Activated T-cell treated with anti-CD3 and anti-CD28 coated beads, Interleukin-2, amount 50 U/mL, for 1 hour (primary cell): ENCODE measurements at places on chromosomes 4 and X.
A peak's percentile ranks its signal among the peaks of the same experiment; 100 is the strongest.

- no peak for DNase-seq
Observed at GRCh38 chr4:10305816-10306215, 151.4 kb downstream of the ZNF518B start.

GRCh38 chr4:122917731-122918130 lies 4.7 kb downstream of the NUDT6 start:
- DNase-seq, result no peak

DNA sequence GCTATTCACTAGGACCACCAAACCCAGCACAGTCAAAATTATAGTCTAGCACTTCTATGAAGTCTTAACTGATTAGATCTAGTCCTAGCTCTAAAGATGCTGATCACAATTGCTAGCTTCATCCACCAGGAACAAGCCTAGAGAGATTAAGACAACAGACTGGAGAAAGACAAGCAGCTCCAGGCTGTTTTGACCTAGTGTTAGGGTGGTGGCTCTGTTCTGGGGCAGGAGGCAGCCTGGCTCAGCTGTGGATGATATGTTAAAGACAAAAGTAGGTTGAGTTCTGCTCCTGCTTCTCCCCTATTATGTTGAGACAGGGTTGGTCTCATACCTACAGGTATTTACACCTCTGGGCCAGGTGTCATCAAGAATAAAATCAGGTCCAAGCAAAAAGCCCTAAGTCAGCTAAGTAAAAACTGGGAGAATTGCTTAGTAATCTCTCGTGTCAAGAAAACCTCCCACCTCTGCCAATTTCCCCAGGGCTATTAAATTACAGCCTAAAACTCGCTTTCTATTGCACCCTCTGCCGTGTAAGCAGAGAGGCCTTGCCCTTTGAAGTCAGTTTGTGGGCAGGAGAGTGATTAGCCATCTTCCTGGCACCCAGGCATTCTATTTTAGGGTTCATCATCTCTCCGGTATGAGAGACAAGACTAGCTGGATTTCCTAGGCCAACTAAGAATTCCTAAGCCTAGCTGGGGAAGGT lies 39.9 kb downstream of the RAB40AL start:
- DNase-seq, result no peak

GRCh38 chrX:141619336-141619735 lies 29.8 kb downstream of the SPANXA2 start:
- no peak for DNase-seq

DNA sequence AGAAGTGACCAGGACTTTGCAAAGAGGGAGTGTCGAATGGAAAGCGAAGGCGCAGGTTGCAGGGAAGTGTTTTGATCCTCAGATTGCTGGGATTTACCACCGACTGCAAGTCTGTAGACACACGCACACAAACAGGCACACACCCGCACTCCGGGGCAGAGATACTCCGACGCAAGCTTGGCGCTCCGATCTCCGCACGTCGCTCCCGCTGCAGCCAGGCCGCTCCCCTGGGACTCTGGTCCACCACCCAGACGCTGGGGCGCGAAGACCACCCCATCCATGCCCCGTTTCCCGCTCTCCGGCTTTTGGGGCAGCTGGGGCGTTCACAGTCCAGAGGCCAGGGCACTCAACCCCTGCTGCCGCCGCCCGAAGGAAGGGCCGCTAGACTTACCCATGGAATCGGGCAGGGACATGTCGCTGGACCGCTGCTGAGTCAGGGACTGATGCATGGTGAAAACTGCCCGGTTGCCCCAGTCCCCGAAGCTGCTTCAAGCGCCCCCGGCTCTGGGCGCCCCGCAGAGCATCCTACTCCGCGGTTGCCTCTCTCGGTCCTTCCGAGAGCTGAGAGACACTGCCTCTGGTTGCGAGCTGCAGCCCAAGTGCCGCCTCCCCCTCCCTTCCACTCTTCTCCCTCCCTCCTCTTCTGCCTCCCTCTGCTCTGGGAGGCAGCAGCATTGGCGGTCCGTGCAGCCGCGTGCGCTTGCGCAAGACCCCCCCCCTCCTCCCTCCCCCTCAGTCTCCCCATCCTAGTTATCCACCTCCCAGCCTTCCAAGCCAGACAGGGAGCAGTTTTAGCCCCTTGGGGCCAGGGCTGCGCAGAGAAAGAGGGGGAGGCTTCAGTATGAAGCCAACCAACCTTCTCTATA lies at the start of gene TMEM255A:
TMEM255A (minus strand) TSS at position 601 of the 866 bp plus-strand sequence; CDS start at position 449, 152 bp downstream.
- DNase-seq, result peak; percentile 22

- no peak for DNase-seq
Observed at GRCh38 chrX:74578137-74578536, 36.3 kb downstream of the RLIM start.

GRCh38 chrX:20130357-20130756 lies 11.3 kb downstream of the EIF1AX start:
- DNase-seq, result no peak

GRCh38 chrX:53992589-53992988 lies 51.7 kb downstream of the PHF8 start:
- DNase-seq, result no peak

DNA sequence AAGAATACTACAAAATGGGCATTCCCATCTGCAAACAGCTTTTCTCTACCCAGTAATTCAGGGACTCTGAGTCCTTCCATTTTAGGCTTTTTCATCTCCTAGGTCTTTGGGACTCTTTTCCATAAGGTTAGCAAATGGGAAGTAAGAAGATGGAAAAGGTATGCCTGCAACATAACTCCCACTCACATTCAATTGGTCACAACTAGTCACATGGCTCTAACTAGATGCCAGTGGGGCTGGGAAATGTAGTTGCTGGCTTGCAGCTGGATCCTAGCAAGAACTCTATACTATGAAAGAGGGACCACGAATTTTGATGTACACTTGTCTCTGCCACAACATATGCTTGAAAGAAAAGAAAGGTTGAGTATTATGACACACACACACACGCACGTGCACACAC lies 954.9 kb upstream of the FTHL17 start:
- no peak for DNase-seq

- DNase-seq, result no peak
Observed at GRCh38 chr4:176303938-176304337, 15.8 kb upstream of the SPCS3 start.

- no peak for DNase-seq
Observed at GRCh38 chr4:23001478-23001877, 308.7 kb downstream of the GBA3 start.

DNA sequence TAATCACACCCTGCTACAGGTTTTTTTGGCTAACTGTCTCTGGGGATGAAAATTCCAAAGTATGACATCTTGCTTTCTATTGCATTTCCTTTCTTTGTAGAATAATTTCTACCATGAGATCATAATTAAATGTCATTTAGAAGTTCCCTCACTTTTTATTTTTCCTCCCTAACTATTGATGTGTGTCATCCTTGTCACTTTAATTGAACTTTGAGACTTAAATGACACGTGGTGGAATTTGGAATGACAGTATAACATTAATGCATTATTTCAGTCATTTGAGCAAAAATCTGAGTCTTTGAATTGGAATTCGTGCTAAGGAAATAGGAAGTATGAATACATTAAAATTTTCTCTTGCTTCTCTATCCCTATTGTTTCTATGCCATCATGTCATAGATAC lies 745.4 kb downstream of the PDHA2 start:
- DNase-seq, result no peak

DNA sequence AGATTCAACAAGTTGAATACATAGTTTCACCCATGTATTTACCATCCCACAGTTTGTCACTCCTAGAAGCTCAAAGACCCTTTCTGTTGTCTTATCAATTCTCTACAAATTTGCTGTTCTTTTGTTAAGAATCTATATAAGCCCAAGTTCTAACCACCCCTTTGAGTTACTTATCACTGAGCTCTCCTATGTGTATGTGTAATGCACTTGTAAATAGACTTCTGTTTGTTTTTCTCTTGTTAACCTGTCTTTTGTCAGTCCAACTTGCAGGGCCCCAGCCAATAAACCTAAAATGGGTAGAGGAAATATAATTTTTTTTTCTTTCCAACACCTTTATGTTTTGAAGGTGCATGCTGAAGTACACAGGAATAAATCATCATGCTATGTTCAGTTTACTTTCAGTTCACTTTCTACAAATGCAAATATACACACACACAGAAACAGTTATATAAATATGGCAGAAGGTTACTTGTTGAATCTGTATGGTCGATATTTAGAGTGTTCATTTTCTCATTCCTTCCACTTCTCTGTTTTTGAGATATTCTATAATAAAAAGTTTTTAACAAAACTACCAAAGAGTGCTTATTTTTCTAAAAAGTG lies 22.3 kb upstream of the CLOCK start:
- no peak for DNase-seq

GRCh38 chrX:40262157-40263013 lies 164.6 kb upstream of the BCOR start:
- DNase-seq, result no peak

- DNase-seq, result no peak
Observed at GRCh38 chr4:88583631-88584470, 8.4 kb upstream of the HERC3 start.

- peak; percentile 51 for DNase-seq
Observed at GRCh38 chrX:40644821-40645358, 2.5 kb downstream of the CXorf38 start.

- no peak for DNase-seq
Observed at GRCh38 chr4:150002561-150002960, 75.7 kb upstream of the DCLK2 start.

DNA sequence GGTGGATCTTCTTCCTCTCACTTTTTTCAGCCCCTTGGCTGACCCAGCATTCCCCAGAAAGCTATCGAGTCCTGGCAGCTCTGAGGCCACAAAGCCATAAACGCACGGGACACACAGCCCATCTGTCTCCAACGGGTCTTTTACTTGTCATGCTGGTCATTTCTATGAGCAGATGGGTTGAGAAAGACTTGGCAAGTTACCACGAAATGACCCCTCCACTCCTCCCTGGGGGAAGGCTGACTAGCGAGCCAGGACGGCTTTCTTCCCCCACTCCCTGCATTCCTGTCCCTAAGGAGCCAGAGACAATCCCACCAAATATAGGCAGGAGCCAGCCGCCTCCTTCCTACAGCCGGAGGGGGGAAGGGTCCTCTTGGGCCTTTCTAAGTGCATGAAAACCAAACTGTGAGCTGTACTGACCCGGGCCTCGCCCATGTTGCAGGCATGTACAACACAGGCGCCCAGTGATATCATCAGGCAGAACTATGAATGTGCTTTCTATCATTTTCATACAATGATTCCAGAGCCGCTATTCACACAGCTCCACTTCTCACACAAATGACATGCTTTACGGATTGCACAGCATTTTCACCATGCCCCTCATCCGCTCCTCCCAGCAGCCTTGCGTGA lies 28.6 kb downstream of the AFAP1 start:
- no peak for DNase-seq

DNA sequence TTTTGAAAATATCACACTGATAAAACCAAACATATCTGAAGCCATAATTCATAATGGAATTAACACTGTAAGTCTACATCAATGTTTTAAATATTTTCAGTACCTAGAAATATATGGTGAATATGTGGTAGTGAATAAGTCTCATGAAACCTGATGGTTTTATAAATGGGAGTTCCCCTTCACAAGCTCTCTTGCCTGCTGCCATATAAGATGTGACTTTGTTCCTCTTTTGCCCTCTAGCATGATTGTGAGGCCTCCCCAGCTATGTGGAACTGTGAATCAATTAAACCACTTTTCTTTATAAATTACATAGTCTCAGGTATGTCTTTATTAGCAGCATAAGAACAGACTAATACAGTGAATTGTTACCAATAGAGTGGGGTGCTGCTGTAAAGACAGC lies 536.8 kb upstream of the GALNT7 start:
- no peak for DNase-seq

DNA sequence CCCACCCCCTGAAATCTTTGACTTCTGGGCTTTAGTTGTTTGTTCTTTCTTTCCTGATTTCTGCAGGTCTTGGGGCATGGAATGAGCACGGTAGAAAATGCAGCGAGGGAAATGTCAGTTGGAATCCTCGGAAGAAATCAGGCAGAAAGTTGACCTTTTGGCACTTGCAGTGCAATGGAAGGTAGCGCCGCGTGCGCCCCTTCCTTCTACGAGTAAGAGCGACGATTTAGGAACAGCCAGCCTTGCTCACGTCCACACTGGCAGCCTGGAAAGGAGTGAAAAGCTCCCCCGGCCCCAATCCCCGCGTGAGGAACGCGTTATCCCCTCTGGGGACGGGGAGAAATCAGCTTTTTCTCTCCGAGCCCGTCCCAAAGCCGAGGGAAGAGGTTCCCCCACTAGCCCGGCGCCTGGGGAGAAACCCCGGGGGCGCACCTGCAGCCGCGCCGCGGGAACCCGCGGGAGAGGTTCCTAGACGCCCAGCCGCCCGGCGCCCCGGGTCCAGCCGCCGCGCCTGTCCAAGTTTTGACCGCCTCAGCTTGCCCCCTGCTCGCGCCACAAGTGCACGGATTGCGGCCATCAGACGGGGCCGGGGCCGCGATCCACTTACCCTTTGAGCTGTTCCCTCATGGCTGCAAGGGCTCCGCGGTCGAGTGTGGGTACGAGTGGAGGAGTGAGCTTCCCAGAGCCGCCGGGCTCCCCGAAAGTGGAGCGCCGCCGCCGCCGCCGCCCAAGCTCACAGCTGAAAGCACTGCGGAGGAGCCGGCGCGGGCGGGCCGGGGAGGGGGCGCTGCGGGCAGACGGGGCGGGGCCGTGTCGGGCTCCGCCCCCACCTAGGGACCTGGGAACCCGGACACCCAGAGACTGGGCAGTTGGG lies 194.6 kb upstream of the FTHL17 start:
- peak; percentile 16 for DNase-seq

DNA sequence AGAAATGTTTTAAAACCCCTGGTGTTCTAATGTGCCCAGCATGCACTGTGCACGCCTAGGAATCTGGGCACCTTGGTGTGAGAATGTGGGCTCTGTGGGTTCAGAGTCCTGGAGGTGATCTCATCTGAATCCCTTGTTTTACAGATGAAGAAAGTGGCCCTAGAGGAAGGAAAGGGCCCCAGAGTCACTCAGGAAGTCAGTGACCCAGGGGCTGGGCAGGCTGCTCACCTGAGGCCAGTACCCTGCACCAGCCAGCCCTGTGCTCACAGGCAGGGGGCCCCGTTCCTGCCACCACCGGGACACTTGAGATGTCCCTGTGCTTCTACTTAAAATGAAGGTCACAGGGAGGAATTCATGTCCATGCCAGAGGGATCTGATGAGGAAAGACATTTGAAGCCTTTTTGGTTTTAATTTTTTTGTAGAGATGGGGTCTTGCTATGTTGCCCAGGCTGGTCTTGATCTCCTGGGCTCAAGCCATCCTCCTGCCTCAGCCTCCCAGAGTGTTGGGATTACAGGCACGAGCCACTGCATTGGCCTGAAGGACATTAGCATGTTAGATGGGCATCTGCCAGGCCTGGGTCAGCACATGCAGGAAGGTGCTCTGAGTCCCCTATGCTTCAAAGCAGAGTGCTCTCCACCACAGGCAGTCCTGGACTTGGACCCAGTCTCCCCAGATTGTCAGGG lies 7.4 kb upstream of the S100P start:
- no peak for DNase-seq

DNA sequence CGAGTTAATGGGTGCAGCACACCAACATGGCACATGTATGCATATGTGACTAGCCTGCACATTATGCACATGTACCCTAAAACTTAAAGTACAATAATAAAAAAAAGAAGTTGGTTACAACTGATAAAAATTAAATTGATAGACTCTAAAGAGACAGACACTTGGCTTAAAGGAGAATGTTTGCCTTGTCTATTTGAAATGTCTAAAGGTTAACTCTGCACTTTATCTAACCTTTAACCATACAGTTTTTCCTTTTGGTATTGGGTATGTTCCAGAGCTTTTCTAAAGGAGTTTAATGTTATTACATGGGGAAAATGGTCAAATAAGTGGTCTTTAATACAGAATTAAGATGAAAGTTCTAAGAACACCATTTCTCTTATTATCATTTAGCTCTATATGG lies 145.1 kb upstream of the HCCS start:
- no peak for DNase-seq
